ENCODE measurements at places on chromosomes 16 and 17.

DNA sequence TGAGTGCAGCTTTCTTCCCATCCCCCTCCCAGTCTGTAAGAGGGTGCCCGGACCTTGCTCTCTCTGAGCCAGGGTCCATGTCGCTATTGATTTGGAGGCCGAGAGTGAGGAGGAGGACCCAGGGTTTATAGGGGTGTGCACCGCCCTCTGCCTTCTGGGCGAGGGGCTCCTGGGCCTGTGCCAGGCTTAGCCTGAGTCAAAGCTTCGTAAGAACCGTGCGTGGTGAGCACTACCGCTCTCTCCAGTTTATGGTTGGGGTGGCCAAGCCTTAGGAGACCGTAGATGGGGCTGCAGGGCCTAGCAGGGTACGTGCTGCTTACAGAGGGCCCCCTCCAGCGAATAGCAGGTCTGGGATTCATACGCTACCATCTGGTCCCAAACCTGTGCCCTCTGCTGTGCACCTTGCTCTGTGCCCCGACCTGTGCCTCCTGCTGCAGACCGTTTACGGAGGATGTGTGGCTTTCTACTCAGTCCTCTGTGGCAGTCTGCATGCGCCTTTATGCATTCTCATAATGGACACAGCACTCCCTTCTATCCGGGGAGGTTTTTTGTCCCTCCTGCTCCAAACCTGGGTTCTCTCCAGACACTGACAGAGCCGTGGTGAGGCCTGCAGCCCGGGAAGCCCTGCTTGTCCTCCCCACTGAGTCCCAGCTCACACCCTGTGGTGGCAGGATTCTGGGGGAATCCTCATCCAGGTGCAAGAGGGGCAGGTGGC lies 54.7 kb downstream of the PGS1 start:
- no peak for DNase-seq

DNA sequence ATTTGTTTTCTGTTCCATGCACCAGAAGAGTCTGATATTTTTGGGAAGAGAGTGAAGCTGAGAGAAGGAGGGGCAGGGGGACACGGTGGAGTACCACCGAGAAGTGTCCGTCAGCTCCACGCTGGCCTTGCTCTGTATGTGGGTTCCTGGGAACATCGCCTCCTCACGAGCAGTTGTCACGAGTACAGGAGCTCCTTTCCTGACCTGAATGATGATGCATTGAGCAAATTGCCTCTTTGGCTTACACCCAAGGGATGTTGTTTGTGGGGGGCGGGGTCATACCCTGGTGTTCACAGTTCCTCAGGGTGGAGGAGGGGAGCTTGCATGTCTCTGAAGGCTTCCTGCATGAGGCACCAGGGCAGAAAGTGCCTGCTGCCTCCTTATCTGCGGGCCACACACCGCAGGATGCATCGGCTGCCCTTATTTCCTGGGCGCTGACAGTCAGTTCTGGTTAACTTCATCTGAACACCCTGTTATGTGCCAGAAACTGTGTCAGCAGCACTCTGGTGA lies 36.2 kb downstream of the RGS9 start:
- no peak for DNase-seq

GRCh38 chr17:34961093-34961911 lies at the start of the genes CCT6B and ZNF830:
CCT6B (minus strand) TSS chr17:34961460; CDS start chr17:34961393, 67 bp downstream.
ZNF830 (plus strand) TSS chr17:34961540; CDS start chr17:34961567, 27 bp downstream.
- DNase-seq = peak; percentile 85

DNA sequence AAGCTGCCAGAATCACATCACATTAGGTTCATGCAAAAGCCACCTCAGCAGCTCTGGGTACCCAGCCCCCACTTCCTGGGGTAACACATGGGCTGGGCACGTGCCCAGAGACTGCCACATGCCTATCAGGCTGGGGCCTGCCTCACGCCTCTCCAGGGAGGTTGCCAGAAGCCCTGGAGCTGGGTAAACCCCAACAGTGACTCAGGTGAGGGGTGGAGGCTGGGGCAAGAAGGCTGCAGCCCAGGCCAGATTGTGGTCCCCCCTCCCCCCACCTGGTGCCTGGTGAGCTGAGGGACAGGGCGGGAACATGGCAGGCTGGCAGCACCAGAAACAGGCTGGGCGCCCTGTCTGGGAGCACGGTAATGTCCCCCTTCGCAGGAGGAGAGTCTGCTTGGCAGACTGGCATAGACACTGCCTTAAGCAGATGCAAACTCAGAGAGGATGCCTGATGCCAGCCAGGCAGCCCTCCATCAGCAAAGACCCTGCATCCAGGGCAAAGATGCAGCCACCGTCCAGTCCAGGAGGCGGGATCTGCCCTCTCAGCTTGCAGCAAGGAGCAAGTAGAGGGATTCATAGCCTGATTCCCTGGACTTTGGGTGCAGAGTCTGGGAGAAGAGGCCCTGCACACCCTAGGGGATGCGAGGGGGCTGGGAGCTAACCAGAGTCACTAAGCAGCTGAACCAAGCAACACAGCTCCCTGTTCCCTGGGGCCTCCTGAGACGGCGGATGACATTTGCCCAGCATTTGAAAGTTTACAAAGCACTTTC lies 28.8 kb downstream of the NGFR start:
- DNase-seq = no peak

- DNase-seq = no peak
Observed at GRCh38 chr17:80096561-80097021, 4.8 kb upstream of the GAA start.

- DNase-seq = no peak
Observed at GRCh38 chr17:3667366-3668278, 756 bp downstream of the TAX1BP3 start.

DNA sequence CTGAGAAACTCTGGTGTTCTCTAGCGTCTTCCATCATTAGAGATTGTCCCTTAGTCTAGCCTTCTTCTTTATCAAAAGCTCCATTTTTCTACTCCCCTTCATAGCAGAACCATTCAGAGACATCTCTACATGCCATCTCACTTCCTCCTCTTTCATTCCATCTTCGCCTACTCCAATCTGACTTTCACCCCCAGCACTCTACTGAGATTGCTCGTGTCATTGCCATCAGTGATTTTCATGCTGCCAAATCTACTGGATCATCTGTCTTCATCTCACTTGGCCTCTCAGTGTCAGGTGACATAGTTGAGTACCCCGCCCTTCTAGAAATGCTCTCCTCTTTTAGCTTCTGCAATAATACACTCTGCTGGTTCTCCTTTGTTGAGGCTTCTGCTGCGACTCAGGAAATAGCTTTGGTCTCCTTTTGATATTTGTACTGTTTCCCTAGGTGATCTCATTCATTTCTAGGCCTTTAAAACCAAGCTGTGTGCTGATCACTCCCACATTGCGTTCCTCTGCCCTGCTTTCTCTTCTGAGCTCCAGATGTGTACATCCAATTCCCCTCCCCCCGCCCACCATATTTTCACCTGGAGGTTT lies 119.1 kb downstream of the FTO start:
- DNase-seq = no peak

GRCh38 chr16:11692651-11693050 lies 24.4 kb downstream of the SNN start:
- no peak for DNase-seq

DNA sequence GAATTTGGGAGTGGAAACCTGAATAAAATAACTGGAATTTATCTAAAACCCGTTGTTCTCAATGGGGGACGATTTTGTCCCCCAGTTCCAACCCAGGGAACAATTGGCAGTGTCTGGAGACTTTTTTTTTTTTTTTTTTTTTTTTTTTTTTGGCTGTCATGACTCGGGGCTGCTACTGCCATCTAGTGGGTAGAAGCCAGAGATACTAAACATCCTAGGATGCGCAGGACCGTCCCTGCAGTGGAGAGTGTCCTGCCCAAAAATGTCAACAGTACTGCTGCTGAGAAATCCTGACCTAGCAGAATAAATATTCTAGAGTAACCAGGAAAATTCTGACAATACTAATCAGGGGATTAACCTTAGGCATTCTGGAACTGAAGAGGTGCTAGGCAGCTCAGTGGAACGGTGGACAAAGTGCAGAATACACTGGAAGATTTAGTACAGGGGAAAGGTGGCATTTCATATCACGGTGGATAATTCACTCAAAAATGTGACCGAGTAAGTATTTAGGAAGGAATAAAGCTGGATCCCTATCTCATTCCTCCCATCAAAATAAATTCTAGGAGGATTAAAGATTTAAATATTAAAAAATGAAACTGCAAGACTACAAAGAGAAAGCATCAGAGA lies 107.6 kb downstream of the SPECC1 start:
- DNase-seq = no peak

GRCh38 chr16:10181196-10182162 lies 749 bp downstream of the GRIN2A start:
- DNase-seq = peak; percentile 75

DNA sequence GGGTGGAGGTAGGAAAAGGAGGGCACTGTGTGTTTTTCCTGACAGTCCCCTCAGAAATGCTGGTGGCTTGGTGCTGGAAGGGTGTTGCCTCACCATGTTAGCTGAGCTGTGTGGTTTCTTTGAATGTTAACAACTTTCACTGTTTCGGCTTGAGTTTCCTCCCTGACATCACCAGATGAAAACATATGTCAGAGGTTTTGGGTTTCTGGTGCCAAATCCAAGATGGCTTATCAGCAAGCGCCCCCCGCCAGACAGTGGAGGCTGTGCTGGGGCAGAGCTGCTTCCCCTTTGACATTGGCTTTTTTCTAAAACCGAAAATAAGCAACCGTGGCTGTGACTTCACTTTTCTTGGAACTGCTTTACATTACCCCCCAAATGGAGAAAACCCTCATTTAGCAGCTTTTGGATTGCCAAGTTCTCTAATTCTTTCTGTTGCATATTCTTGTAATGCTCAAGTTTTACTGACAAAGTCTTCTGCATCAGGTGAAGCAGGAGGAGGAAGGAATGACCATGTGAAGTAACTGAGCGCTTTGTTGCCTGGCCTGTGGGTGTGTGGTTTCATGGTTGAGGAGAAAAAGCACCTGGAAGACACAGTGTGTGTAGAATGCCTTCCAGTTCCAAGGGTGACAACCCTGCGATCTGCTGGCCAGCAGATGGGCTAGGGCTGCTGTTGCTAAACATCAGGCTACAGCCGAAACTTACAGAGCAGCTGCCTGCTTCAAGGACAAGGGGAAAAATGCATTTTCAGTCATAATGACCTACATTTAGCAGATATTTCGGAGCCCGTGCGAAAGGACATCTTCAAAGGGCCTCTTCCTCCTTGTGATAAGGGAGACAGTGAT lies 9.7 kb downstream of the RMI2 start:
- DNase-seq = no peak

GRCh38 chr16:29694384-29695195 lies 15.6 kb downstream of the QPRT start:
- DNase-seq = no peak

DNA sequence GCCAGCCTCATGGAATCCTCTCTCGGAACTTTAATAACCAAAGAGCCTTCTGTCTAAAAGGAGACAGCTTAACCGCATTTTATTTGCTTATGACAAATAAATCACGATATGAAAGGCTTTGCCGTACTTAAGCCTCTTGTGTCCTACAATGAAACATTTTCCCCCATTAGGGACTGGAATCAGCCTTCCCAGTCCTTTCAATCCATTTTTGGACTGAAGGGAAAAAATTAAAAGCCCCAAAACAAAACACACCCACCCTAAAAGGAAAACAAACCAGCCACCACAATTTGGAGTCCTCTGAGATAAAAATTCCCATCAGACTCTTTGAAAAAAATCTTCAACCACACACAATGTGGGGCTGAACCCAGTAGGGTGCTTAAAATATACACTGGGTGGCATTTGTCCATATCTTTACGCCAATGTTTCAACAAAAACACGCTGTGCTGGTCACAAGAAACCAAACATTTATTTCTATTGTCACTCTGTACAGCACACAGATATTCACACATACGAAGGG lies 3.0 kb downstream of the HOXB4 start:
- DNase-seq = no peak

- no peak for DNase-seq
Observed at GRCh38 chr16:65284626-65285025, 162.8 kb upstream of the CDH11 start.

DNA sequence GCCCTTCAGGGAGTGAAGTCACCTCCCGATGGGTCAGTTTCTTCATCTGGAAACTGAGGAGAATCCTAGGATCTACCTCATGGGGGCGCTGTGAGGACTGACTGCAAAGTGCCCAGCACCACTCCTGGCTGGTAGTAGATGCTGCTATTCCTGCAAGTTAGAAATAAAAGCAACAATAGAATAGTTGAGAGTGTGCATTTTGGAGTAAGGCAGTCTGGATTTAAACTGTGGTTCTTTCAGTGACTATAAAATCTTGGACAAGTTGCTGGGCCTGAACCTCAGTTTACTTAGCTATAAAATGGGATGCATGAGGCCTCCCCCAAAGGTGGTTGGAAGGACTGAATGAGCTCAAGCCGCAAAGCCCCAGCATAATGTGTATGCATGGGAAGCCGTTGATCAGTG lies 70.6 kb downstream of the CYB5B start:
- no peak for DNase-seq

GRCh38 chr16:11916524-11917285 lies 949 bp upstream of the GSPT1 start:
- DNase-seq = no peak

GRCh38 chr16:59385959-59386358 lies 651.8 kb upstream of the GOT2 start:
- DNase-seq = no peak

- DNase-seq = no peak
Observed at GRCh38 chr17:1555651-1556471, 6.7 kb downstream of the PITPNA start.

- no peak for DNase-seq
Observed at GRCh38 chr16:54336631-54337204, 50.1 kb upstream of the IRX3 start.

GRCh38 chr17:36544307-36545076 lies at the start of gene GGNBP2:
GGNBP2 (plus strand) TSS chr17:36544919; CDS start chr17:36545725, 806 bp downstream.
- peak; percentile 84 for DNase-seq

- no peak for DNase-seq
Observed at GRCh38 chr17:37206299-37206698, 169.5 kb upstream of the C17orf78 start.

GRCh38 chr17:70989280-70989679 lies 819.9 kb downstream of the KCNJ2 start:
- DNase-seq = no peak

DNA sequence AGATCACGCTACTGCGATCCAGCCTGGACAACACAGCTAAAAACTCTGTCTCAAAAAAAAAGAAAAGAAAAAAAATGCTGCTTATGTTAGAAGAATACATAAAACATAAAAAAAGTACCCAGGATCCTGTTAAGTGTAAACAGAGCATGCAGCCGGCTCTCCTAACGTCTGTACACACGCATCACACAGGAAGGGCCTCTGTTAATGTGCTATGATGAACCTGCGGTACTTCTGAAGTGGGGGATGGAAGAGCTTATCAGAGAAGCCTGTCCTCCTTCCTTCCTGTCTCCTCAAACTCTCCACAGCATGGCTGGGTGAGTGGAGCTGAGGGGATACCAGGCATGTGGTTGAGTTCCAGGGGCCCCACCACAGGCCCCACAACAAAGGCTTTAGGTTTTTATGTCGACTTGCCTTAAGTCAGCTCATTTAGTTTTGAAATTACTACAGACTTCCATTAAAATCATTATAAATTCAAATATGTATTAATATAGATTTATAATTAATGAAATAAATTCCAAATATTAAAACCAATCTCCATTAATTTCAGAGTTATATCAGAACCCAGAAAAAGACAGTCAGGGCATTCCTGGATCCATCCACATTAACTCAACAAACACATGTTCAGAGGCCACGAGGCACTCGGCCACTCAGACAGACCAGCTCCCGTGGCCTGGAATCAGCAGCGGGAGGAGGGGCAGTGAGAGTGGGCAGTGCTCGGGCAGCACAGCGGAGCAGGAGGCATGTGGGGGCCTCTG lies 11.7 kb downstream of the CCDC57 start:
- DNase-seq = no peak

Data from nucleus accumbens (tissue), 56 donors.